Left ventricle myocardium superior (tissue), 1 donor: ENCODE measurements at places on chromosomes 5 and 9.

GRCh38 chr9:38125889-38126288, 56.9 kb upstream of the SHB start:
- DNase-seq: no peak

- no peak for DNase-seq
These were observed 4.2 kb downstream of the CNOT6 start for GRCh38 chr5:180498378-180498777.

GRCh38 chr5:18393565-18394442, 759.5 kb downstream of the TAF11L14 start:
- peak; percentile 30 for DNase-seq

DNA sequence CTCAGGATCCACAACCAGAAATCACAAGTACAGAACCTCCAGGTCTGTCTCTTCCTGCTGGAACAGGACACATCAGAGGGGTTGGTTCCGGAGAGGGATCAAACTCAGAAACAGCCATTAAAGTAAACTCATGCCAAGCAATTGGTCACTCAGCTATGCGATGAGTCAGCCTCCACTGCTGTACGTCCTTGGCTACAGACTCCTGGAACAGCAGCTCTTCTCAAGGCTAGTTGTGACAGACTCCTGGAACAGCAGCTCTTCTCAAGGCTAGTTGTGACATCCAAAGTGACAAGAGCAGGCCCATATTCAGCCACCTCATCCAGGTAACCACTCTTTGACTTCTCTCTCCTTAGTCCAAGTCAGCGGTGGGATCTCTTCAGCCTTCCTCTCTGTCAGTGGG, at the start of gene SPINK13:
SPINK13 (plus strand) TSS at position 229 of the 400 bp plus-strand sequence. CDS start 1,279 bp downstream, outside the sequence.
- no peak for DNase-seq

GRCh38 chr5:156913355-156913718, 49.7 kb downstream of the TIMD4 start:
- no peak for DNase-seq
